ENCODE measurements at places on chromosomes 13 and 19.

GRCh38 chr19:45279587-45280192, 28.6 kb downstream of the MARK4 start:
- DNase-seq, result no peak

GRCh38 chr19:52621376-52621775, 16.8 kb downstream of the ZNF83 start:
- DNase-seq, result no peak

- no peak for DNase-seq
These were observed 52.8 kb downstream of the COL4A2 start for GRCh38 chr13:110359840-110360301.

DNA sequence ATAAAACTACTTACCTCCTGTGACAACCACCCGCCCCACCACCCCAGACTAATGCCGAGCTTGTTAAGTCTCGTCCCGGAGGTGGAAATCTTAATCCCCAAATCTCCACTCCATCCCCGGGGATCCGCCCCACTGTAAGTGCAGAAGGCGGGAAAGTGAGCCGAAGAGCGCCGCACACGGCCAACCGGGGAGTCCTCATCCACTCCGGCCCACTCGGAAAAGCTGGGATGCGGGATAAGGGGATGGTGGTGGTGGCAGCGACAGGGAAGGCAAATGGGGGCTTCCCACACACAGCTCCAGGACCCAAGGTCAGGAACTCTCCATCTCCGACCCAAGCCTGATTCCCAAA, 621 bp downstream of the FBL start:
- DNase-seq, result no peak

- no peak for DNase-seq
These were observed 6.4 kb upstream of the PROZ start for GRCh38 chr13:113151745-113152690.

GRCh38 chr13:26664876-26665275, 95.7 kb downstream of the GPR12 start:
- no peak for DNase-seq

DNA sequence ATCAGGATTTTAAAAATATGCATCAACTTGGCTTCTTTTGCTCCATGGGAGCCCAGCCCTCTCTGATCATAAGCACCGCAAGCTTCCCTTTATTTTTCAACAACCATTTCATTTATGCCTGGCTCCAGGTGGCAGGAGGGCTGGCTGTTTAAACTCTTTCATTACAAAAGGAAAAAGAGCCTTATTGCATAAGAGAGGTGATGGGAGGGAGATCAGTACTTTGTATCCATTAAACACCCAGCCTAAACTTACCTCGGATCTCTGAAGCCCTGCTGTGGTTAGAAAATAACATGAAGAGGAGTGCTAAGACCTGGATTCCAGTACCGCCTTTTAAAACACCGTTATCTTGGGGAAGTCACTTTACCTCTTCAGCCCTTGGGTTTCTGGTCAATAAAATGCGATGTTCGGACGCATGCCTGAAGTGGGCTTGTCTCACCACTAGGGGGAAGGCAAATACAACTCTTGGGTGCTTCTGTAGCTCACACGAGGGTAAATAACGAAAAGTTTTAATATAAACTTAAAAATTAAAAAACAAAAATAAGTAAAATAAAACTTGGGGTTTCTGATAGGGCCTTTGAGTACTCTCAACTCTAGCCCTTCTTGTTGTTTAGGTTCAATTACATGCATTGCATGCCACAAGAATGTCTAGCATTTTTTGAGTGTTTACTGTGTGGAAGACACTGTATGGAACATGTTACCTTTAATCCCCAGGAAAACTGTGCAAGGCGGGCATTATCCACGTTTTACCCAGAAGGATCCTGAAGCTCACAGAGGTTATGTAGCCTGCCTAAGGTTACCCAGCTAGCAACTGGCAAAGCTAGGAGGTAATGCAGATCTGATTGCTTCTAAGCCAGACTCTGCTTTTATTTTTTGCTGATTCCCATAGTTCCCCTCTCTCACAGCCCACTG, 240.3 kb downstream of the LMO7 start:
- peak; percentile 31 for DNase-seq

DNA sequence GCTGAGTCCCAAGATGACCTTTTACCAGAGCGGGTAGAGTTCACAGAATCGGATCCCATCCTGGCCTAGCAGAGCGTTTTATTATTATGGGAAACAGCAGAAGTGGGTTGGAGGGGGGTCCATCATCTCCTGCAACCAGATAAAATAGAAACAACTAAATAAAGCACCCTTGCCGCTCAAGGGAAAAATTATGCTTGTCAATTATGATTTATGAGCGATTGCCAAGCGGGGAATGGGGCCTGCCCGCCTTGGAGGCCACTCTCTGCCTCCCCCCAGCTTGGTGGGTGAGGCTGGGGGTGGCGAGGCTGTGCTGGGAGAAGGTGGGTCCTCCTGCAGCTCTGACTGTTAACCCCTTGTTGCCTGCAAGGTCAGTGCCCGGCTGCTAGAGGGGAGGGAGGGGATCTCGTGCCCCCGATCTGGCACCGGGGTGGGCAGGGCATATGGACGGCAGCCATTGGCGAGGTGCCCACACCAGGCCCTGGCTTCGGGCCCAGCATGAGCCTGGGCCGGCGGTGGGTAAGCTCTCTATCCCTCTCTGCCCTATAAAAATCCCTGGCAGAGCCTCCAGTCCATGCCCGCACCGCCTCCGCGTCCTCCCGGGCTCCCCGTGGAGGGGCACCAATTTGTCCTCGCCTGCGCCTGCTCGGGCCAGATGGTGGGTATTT, 129.1 kb downstream of the URI1 start:
- DNase-seq, result no peak

- DNase-seq, result no peak
These were observed 117.8 kb downstream of the RAB20 start for GRCh38 chr13:110443622-110444225.

GRCh38 chr13:113086991-113087922, 18.3 kb upstream of the F7 start:
- no peak for DNase-seq

- no peak for DNase-seq
These were observed 15.8 kb upstream of the GJB6 start for GRCh38 chr13:20247963-20248362.

- DNase-seq, result no peak
These were observed 7.3 kb upstream of the TYROBP start for GRCh38 chr19:35915443-35915842.

GRCh38 chr13:33884531-33885220, 66.7 kb downstream of the RFC3 start:
- no peak for DNase-seq

GRCh38 chr19:17554968-17555479, 425 bp upstream of the COLGALT1 start:
- no peak for DNase-seq

DNA sequence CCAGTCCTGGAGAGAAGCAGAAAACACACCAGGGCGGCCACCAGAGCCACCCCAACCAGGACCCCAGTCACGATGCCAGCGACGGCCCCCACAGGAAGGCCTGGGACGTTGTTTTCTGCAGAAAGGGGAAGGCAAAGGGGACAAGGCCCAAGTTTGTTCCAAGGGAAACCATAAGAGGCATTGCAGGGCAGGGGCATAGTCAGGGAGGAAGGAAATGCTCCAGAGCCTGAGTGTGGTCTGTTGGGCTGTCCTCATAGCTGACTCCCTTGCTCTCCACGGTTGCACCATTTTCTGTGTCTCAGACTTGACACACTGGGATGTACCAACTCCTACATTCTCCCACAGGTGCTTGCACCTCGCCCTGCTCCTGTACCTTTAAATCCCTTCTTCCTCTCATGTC, 5.2 kb downstream of the CEACAM4 start:
- DNase-seq, result no peak

GRCh38 chr13:87907202-87907601, 236.0 kb downstream of the SLITRK5 start:
- no peak for DNase-seq

GRCh38 chr13:62482351-62482750, 1066.7 kb upstream of the PCDH20 start:
- no peak for DNase-seq

DNA sequence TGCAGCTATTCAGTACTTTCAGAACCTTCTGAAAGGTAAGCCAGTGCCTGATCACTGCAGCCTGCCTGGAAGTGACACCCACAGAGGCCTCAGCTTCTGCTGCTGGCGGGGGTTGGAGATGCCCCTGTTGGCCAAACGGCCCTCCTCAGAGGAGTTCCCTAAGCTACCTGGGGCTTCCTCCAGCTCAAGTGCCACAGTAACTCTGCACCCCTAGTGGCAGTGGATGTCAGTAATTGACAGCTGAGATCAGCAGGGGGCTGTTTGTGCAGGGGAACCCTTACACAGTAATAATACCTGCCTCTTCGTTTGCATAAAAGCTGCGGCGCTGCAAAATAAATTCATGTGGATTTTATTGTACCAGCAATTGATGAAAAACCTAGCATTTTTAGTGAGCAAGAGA, 28.9 kb downstream of the TDRD12 start:
- DNase-seq, result no peak

DNA sequence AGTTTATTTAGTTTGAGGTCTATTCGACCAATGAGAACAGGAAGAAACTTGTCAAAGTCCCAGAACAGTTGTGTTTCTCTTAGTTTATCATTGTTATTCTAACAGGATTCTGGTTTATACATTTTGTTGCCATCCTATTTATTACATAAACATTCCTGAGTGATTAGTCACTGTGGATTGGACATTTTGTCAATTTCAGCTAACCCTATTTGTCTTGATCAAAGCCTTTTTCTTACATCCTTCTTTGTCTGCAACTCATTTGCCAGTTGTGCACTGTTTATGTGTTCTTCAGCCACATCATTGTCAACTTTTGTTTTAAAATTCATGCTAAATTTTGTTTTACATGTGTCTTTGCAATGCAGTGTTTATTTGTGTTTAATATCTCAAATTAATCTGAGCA, 886.0 kb upstream of the SLC10A2 start:
- no peak for DNase-seq

- no peak for DNase-seq
These were observed 4.4 kb upstream of the TMEM272 start for GRCh38 chr13:51849145-51850101.

DNA sequence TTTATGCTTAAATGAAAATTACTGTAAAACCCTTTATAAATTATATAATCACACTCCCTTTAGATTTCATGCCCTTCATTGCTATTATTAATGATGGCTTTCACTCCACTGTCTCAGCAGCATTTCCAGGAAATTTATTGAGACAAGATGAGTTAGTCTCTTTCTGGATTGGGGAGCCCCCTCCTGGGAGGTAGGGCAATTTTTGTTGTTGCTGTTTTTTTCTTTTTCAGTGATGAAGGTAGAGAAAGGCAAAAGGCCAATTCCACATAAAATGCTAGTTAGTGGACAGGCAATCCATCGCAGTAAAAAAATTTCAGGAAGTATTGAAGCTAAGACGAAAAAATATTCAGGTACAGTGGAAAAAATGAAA, 80.2 kb downstream of the TEX26 start:
- DNase-seq, result no peak

GRCh38 chr19:19820774-19821320, 703 bp downstream of the ZNF506 start:
- no peak for DNase-seq

DNA sequence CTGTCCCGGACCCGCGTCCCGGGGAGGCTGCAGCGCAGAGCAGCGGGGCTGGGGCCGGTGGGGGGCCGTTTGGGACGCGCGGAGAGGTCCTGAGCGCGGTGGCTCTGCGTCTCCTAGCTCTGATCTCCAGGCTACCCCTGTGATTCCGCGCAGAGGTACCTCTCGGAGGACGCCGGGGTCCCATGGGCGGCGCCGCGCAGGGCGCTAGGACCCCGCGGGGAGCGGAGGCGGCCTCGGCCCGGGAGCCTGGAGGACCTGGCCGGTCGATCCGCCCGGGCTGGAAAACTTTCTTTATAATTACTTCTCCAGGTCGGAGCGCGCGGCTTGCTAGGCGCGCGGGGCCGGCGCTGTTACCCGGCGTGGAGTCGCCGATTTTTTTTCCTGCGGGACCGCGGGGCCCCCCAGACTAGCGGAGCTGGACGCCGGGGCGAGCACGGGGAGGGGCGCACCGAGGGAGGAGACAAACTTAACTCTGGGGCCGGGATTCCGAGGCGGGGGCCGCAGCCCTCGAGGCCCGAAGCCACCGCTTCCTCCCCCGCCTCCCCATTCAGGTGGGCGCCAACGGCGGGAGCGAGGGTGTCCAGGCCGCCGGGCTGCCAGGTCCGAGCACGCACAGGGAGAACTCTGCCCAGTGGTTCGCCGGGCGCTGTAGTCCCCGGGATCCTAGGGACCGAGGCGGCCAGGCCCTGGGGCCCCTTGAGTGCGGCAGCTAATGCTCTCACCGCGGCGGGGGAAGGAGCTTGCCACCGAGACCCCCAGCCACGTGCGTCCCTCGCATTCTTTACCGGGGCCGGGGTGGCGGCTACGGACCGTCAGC, 848 bp upstream of the CEBPA start:
- no peak for DNase-seq

GRCh38 chr19:40266119-40266518, 19.0 kb downstream of the AKT2 start:
- no peak for DNase-seq

- DNase-seq, result no peak
These were observed 124.7 kb downstream of the RGCC start for GRCh38 chr13:41582027-41582463.

GRCh38 chr19:53594811-53595509, 36.8 kb upstream of the DPRX start:
- DNase-seq, result no peak

GRCh38 chr13:23599083-23599925, 29.1 kb downstream of the TNFRSF19 start:
- DNase-seq, result no peak

- no peak for DNase-seq
These were observed 6.5 kb upstream of the SSBP4 start for GRCh38 chr19:18412610-18413239.

DNA sequence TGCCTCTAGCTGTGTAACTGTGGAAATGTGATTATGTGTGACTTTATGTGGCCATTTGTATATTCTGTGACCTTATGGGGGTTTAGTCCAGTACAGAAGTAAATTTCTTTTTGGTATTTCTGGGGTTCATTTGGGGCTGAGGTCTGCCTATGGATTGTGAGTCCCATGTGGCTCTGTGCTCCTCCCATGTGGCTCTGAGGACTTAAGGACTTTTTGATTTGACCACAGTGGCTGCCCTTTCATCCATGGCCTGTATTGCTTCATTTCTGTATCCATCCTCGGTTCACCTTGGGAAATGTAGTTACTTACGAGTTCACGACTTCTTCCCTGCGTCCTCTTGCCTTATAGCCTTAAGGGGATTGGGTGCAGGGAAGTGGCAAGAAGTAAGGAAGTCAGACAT, 1.0 kb downstream of the ZNF420 start:
- DNase-seq, result no peak

GRCh38 chr19:28543244-28543776, 669.6 kb downstream of the UQCRFS1 start:
- no peak for DNase-seq

- DNase-seq, result no peak
These were observed 51.9 kb downstream of the DNM2 start for GRCh38 chr19:10769533-10770491.
